ENCODE measurements at places on chromosomes 2 and 18. TPM values are rescaled to one million over a fixed set of nuclear protein-coding genes. Genes with fewer than 3 reads are reported as not detected.

DNA sequence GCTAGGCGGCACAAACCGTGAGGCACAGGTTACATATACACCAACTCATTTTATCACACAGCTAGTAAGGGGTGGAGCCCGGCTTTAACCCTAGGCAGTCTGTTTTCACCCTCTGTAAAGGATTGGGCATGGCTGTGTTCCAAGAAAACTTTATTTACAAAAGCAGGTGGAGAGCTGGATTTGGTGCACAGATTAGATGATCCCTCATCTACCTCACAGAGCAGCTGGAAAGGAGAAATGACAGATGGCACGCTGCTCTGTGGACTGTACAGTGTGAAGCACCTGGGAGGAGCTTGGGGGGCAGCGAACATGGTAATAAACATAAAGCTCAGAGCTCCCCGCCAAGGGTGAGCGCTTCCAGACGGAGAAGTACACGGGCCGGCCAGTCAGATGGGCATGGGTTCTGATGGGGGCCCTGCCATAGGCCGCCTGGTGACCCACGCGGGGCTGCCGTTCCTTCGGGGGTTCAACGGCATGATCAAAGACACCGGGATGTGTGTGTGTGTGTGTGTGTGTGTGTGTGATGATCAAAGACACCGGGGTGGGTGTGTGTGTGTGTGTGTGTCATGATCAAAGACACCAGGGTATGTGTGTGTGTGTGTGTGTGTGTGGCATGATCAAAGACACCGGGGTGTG, 862 bp upstream of the TMEM177 start:
- no peak for DNase-seq

The FEZ2 gene
- 88.9 TPM for polyA plus RNA-seq

- no peak for DNase-seq
Observed at GRCh38 chr18:34929336-34929780, 111.9 kb upstream of the MAPRE2 start.

DNA sequence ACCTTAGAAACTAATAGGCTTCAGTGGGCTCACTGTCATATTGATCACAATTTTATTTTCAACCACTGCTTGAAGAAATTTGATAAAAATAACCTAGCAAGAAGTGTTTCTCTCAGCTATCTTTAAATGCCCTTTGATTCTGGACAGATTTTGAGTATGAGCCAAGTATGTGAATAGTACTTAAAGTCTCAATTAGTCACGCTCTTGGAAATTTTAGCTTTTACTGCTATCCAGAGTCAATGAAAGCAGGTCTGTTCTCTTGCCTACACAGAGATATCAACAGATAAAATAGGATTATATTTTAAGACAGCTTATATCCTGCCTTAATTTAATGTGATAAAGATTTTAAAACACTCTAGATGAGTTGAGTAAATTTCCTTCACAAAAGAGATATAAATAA, 337.3 kb downstream of the CBLN2 start:
- no peak for DNase-seq

DNA sequence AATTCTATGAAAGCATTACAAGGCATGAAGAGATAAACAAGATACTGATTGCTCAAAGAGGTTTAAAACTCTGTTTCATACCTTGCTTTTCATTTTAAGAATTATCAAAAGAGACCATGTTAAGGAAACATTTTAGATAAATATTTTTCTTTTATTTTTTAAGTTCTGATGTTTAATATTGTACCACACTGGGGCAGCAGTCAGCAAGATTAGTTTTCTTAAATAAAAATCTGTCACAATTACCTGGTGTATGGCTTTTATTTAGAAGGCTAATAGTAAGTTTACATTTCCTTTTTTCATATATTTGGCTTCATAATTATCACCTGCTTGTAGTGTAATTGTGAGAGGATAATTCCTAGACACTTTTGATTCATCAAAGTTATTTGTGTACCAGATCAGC, 46.4 kb downstream of the ZNF804A start:
- no peak for DNase-seq

DNA sequence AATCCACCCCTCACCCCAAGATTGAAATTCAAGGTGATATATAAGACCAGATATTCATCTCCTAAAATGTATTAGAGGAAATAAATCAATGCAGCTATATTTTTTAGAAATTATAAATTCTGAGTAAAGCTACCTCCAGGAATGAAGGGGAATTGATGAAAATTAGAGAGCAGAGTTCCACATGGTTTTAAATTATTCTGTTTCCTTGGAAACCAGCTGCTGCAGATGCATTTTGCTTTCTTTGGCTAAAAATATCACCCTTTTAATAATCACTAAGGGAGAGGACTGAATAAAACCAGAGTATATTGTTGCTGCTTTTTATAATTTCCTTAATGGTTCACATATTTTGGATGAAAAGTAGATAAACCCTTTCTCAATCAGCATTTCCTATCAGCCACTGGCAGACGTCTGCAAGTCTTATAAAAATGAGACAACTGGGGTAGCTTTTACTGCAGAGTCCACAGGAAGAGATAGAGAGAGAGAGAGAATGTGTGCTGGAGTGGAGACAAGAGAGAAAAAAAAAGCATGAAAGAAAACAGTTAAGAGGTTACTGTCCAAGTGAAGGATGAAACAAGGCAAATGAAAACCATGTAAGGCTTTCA, 2.0 kb downstream of the CSRNP3 start:
- DNase-seq: no peak

DNA sequence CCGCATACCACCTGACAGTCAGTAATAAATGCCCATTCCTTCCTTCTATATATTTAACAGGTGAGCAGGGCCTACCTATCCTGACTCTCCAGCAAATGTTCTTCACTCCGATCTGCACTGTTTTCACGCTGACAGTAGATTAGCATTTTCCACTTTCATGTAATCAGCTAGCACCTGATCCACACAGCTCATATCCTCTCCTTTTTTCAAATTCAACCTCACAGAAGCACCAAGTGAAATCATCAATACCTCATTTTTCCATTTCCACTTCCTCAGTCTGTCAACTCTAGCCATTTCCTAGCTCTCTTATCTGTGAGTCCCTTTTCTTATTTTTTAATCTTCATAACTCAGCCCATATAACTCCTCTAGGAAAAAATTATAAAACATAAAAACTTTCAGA, 402.8 kb downstream of the ZEB2 start:
- no peak for DNase-seq

DNA sequence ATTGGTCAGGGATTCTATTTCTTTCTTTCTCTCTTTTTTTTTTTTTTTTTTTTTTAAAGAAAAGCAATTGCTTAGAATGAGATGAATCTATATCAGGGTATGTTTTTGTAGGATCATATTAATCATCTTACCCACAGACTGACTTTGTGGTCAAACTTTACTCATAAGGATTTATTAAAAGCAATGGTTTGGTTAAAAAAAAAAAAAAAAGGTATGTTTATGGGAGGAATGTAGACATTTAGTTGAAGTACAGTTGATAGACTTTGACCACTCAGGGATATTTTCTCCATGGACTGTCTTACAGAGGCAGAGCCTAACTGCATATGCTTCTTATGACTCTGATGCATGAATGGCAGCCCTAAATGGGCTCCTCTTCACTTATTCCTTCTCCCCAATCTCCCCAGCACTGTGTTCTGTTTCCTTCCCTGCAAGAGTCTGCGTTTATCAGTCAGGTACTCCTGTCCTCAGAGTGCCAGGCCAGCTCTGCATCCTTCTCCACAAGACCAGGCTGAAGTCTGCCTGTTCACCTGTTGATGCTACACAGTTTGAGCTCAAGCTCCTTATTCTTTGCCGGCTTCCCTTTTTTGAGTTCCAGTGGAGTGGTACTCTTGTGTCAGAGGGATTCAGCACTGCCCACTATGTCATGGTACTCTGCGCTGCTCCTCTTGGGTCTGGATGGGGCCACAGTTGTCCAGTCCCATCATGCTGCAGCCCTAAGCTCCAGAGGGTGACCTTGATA, 24.3 kb downstream of the CRIM1 start:
- no peak for DNase-seq

The INO80B gene
- 19.0 TPM for polyA plus RNA-seq

Measured in forelimb muscle (tissue), 1 donor.